ENCODE measurements at places on chromosomes 4 and X. TPM values are rescaled to one million over a fixed set of nuclear protein-coding genes. Genes with fewer than 3 reads are reported as not detected.

Gene IGSF1
- 0.10 TPM for total RNA-seq

GRCh38 chr4:6808259-6808658 is 25.7 kb downstream of the KIAA0232 start:
- no peak for DNase-seq

DNA sequence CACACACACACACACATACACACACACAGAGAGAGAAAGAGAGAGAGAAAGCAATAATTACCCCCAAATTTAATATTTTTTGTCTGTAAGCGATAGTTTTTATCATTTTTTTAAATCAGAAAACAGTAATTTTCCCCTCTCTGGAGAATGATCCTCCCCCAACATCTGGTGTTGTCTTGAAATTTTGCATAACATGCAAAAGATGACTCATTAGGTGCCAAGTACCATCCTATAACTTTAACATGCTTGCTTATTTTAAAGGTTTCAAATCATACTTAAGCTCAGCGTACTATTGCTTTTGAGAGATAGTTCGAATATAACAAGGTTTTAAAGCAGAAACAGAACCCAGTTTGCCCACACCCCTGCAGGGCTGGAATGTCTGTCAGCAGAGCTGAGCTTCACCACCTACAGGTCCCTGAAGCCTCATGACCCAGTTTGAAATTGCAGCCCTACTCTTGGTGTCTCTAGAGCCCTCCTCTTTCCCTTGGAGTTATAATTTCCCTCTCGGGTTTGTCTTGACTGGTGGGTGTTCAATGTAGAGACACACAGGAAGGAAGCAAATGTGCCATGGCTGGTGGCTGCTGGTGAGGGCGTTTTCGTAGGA is 175.0 kb upstream of the HS3ST1 start:
- DNase-seq: no peak

- DNase-seq: no peak
These were observed 669.3 kb downstream of the PDHA2 start for GRCh38 chr4:96509039-96509741.

Measured in colonic mucosa (tissue), 4 donors.